ENCODE measurements at places on chromosomes 2 and 18.

- no peak for DNase-seq
Measured at GRCh38 chr2:72548081-72548764, 277.6 kb downstream of the EXOC6B start.

- DNase-seq = no peak
Measured at GRCh38 chr2:152701198-152701597, 16.1 kb downstream of the PRPF40A start.

DNA sequence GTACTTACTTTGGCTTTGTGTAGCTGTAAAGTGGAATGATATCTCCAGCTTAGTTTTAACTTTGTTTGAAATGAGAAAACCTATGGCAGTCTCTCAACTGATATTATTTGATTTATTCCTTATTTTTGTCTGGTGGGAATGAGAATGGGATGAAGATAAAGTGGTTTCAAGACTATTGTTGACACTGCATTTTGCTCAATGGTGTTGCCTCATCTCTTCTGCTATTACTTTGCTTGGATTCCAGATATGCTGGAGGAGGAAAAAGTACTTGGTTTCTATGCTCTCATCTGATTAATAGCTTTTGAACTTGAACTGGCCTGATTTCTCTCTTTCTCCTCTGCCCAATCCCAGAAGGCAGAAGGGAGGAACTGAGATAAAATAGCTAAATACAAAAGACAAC lies 198.2 kb downstream of the CTNNA2 start:
- DNase-seq = no peak

GRCh38 chr2:53867169-53867568 lies 7.4 kb upstream of the GPR75 start:
- no peak for DNase-seq

GRCh38 chr2:202932425-202933138 lies 20.5 kb downstream of the CARF start:
- no peak for DNase-seq

- DNase-seq = no peak
Measured at GRCh38 chr2:47198985-47199451, 43.9 kb upstream of the STPG4 start.

- no peak for DNase-seq
Measured at GRCh38 chr2:16666449-16666801, 791 bp upstream of the CYRIA start.

- no peak for DNase-seq
Measured at GRCh38 chr2:240395896-240396622, 39.4 kb upstream of the GPC1 start.

DNA sequence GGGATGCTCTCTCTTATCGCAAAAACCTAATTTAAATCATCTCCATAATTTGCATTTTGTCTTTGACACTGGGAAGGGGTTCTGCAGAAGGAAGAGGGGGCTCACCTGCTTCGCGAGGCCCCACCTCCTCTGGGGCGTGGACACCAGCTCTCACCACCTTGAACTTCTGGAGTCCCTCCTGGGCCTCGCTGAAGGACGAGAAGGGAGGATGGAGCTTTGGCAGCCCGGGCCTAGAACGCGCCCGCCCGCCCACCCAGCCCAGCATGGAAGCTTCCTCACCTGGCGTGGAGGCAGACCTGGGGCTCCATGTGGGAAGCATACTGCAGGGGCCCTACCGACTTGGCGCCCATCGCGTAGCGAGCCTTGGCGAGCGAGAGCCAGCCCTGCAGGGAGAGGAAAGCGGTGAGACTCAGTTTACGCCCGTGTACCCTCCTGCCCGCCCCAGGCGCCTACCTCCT lies 1.1 kb upstream of the IMP4 start:
- DNase-seq = no peak

GRCh38 chr2:60446413-60447267 lies 106.8 kb downstream of the BCL11A start:
- DNase-seq = no peak

DNA sequence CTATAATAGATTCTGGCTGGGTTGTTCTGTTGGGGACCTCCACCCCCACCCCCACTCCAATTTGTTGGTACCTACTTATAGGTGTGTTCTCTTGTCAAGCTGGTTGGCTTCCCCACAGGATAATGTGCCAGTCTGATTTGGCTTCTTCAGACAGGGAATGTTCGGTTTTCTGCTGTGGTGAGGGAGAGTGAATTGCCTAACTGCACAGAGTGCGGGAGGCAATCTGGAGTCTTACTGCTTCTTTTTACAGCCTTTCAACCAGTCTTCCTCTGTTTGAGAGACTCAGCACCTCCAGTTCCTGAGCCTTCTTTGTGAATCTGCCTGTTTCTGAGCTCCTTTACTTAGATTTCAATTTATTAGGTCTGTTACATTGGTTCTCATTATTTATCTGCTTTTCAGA lies 27.4 kb upstream of the SNORC start:
- no peak for DNase-seq

GRCh38 chr18:64380117-64380516 lies 231.2 kb upstream of the LINC00305 start:
- no peak for DNase-seq

GRCh38 chr2:126413079-126413478 lies 242.9 kb upstream of the GYPC start:
- DNase-seq = no peak

DNA sequence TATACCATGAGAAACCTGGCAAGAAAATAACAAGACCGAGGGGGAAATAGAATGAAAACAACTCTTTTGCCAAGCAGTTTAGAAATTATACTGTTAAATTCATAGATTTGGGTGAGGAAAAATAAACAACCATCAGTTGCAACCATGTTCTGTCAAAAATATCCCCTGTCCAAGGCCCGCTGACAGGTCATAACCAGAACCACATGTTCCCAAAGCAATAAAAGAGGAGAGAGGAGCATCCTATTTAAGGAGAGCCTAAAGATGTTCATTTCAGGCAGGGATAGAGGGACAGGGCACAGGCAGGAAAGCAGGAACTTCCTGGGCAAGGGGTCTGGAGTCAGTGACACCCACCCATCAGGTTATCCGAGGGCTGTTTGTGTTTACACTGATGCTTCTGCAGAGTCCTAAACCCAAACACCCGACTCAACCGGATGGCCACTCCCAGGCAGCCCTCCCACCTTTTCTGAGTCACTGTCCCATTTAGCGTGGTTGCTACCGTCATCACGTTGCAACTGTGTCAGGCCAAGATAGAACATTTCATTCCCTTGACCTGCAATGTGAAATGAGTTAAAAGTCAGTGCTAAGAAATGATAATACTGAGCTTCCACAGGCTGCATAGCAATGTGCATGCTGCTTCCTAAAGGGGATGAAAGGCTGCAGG lies 468.3 kb upstream of the RAB12 start:
- no peak for DNase-seq

Measured in neuronal stem cell (in vitro differentiated cells).